ENCODE measurements at places on chromosomes 5 and 9.

- DNase-seq, result no peak
Measured at GRCh38 chr5:86257871-86258270, 359.9 kb upstream of the COX7C start.

DNA sequence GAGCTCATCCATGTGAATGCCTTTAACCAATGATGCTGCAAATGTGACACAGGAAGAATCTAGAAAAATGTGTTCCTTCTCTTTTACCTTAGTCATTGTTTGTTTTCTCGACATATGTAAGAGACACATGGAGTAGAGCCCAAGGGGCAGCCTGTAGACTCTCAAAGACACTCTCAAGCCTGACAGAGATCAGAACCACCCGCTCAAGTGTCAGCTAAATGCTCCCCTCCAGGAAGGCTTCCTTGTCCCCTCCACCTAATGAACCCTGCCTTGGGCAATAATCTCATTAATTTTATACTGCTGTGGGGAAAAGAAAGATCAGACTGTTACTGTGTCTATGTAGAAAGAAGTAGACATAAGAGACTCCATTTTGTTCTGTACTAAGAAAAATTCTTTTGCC, 157.4 kb downstream of the MUSK start:
- no peak for DNase-seq

GRCh38 chr9:130028493-130029222, 14.3 kb downstream of the FNBP1 start:
- no peak for DNase-seq

GRCh38 chr9:131546336-131547084, 1.2 kb downstream of the PRRT1B start:
- no peak for DNase-seq

GRCh38 chr9:123544007-123544827, 188.2 kb downstream of the CRB2 start:
- peak; percentile 21 for DNase-seq

- DNase-seq, result peak; percentile 16
Measured at GRCh38 chr9:104927216-104927911, 591 bp downstream of the ABCA1 start.

GRCh38 chr9:131674425-131675421, 65.2 kb downstream of the RAPGEF1 start:
- no peak for DNase-seq

GRCh38 chr9:91847581-91848091, 102.4 kb downstream of the ROR2 start:
- no peak for DNase-seq

Measured in GM19239 (cell line).